ENCODE measurements at places on chromosomes 12 and 14.

DNA sequence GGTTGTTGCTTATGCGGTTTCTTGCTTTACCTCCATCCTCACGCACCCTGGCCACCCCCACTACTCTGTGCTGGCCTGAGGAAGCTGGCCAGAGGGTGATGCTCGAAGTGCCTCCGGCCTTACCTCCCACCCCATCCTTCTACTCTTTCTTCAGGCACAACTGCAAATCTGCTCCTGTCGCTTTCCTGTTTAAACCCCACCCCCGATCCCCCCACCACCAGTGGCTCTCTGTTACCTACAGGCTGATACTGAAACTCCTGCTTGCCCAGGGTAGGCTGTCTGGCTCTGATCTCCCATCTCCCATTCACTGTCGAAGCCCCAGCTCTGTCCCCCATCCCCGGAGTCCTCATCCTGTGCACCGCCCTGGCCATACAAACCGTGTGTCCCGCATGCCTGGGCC is 111.5 kb downstream of the PRMT8 start:
- DNase-seq = no peak

DNA sequence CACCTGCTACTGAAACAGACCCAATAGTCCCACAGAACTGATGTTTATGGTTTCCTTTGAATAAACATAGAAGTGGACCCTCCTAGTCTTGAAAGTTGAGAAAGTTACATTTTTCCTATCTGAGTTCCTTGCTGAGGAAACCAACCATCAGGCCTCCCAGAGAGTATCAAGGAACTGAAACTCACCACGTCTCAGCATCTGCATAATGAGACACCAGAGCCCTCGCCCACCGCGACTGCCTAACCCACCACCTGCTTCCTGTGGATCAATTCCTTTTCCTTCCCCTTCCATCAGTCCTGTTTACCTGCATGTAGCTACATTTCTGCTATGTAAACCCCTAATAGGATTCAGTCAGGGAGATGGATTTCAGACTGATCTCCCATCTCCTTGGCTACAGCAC is 443.2 kb upstream of the TMEM132C start:
- no peak for DNase-seq

DNA sequence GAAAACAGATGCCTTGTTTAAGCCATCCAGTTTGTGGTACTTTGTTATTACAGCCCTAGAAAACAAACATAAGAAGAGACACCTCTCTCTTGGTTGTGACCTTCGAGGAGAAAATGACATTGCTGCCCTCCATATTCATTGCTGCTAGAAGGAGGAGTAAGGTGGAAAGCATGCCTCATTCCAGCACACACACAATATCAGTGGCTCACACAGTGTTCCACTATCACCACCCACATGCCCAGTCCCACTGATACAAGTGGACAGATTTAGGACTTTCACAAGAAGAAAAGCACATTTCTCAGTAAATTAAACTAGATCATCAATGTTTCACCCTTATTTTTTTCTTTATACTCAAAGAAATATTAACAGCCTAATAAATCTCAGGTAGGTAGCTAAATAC is 143.6 kb downstream of the PHLDA1 start:
- DNase-seq = no peak

GRCh38 chr14:45267071-45267470 is 14.1 kb upstream of the MIS18BP1 start:
- DNase-seq = no peak

- DNase-seq = no peak
Measured at GRCh38 chr12:30896461-30896860, 30.1 kb upstream of the TSPAN11 start.

DNA sequence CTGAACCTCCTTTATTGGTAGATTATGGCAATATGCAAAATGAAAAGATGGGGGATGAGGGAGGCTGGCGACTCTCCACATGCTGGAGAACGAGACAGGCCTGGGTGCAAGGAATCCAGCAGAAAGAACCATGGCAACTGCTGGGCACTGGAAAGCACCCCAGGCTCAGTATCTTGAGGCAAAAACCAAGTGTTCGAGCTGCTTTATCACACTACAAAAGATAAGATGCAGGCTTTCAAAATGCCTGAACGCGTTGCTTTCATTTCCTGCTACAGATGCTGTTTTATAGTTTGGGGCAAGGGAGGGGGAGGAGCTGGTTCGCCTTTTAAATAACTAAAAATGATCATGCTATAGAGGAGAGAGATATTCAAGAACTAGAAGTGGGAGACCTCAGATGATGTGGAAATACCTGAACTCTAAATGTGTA is 38.9 kb downstream of the NIN start:
- DNase-seq = no peak

DNA sequence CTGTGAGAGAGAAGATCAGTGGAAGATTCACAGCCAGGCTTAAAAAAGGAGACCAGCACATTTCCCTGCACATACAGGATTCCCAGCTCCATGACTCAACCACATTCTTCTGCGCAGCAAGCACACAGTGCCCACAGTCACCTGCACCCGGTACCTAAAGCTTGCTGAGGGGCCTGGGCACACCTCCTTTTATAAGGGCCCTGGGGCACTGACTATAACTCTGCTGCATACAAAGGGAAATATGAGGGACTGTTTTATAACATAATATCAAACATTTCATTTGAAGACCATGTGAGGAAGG is 322.9 kb downstream of the DAD1 start:
- no peak for DNase-seq

GRCh38 chr14:46399049-46399448 is 252.5 kb downstream of the RPL10L start:
- no peak for DNase-seq

- no peak for DNase-seq
Measured at GRCh38 chr12:112159146-112159541, 33.8 kb downstream of the TRAFD1 start.

GRCh38 chr12:3564861-3565260 is 73.9 kb downstream of the PRMT8 start:
- DNase-seq = no peak

DNA sequence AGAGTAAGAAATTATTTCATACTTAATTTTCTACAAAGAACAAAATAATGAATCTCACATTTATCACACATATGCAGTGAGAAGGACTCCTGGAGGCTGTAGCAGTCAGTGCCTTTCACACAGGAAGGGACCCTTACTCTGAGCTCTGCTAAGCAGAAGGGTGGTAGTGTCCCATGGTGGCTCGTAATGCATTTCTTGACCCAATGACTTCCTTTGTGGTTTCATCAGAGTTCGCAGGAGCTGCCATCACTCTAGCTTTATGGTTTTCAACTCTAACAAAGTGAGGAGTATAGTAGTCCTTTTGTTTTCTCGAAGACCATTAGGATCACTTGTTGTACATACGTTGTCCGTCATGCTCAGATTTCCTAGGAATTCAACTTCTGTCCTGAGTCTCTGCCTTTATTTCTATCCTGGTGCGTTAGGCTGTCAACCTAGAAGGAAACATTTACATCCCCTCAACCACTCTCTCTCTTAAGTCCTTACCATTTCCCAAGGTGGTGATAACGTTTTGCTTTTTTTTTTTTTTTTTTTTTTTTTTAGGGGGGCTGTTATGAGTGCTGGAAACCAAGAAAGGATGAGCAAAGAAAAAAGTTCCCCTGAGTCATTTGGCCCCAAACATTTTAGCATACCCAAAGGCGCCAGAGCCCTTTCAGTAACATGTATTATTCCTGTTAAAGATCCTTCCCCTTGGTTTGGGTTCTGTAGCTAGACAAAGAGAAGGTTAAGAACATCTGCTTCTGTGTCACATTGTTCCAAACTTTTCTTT is 37.2 kb downstream of the GABARAPL1 start:
- no peak for DNase-seq

DNA sequence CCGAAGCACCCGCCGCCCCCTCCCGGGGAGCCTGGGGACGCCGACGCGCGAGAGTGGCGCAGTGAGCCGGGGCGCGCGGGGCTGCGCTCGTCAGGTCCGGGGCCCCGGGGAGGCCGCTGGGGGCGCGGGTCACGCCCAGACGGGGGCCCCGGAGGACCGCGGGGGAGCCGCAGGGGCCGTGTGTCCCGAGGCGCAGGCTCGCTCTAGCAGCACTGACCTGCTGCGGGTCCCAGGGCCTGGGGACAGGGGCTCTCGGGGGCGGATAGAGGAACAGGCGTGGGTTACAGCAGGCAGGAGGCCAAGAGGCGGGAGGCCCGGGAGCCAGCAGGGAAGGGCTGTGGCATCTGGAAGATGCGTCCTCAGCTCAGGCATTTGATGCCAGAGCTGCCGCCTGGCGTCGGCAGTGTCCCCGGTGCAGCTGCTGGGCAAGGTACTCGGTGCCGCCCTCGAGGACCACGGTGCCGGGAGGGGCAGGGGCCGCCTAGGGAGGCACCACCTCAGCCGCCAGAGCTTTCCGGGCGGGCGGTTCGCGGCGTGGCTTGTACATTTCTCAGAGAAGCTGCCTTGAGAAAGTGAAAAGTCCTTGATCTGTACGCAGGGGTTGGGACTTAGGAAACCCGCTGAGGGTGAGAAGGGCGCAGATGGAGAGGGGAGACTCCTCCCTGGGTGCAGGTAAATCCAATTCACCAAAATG is 1.2 kb downstream of the WNT5B start:
- DNase-seq = no peak

Measured in T-helper 2 cell (primary cell).